ENCODE measurements at places on chromosomes 3 and 15. TPM values are rescaled to one million over a fixed set of nuclear protein-coding genes. Genes with fewer than 3 reads are reported as not detected.

DNA sequence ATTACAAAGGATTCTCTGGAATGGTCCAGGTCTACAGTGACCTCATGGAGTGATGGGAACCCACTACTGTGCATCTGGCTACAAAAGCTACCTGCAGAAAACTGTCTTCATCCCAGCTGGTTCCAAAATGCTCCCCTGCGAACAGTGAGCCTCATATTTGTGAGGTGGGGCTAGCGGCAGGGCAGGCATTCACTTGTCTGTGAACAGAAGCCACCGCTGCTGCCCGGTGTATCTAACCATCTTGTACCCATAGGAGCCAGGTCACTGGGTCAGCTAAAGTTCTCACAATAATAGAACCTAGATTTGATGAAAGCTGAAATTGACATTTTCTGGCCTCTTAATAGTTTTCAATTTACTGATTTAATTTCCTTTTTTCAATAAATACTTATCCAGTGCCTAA lies 150.7 kb downstream of the KLF13 start:
- no peak for DNase-seq

- DNase-seq: no peak
Measured at GRCh38 chr15:83430441-83430840, 16.7 kb upstream of the SH3GL3 start.

GRCh38 chr3:60884005-60884404 lies 367.2 kb downstream of the FHIT start:
- DNase-seq: no peak

ITIH1 gene
- total RNA-seq: not detected

DNA sequence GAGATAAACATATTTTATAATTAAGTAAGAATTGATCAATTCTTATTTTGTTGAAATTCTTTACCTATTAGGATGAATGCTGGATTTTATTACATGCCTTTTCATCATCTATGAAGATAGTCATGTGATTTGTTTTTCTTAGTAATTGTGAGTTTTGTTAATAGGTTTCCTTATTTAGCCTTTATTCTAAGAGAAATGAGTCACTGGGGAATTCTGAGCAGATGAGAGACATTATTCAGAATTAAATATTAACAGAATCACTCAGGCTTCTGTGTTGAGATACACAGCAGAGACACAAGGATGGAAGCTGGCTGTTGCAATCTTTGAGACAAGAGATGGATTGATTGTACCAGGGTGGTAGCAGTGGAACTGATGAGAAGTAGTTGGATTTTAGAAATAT lies 7.4 kb upstream of the ANO10 start:
- DNase-seq: peak; percentile 76

DNA sequence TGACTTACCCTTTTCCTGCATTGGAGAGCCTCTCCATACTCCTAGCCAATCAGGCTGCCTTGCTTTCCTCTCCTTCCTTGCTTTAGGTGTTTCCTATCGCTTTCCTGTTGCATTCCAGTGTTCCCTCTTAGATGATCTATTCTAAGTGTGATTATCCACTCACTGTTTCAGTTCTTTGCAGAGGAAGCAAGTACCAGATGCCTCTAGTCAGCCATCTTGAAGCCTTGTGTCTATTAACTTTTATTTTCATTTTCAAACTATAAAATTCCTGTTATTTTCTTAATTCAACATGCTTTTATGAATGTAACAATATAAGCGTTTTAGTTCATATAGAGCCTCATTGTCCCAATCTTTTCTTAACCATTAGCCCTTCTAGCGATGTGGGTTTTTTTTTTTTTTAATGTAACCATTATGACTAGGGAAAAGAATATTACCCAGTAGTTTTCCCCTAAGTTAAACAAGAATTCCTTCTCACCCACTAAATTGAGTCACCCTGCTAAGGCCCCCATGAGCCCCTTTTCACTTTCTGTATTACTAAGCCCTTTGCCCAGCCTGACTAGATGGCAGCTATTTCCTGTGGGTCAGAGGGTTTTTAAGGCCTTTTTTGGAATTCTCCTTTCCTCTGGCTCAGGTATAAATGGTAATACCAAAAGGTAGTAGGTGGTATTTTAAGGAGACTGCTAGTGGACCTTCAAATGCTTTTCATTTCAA lies 229.4 kb upstream of the CTNNB1 start:
- no peak for DNase-seq

DNA sequence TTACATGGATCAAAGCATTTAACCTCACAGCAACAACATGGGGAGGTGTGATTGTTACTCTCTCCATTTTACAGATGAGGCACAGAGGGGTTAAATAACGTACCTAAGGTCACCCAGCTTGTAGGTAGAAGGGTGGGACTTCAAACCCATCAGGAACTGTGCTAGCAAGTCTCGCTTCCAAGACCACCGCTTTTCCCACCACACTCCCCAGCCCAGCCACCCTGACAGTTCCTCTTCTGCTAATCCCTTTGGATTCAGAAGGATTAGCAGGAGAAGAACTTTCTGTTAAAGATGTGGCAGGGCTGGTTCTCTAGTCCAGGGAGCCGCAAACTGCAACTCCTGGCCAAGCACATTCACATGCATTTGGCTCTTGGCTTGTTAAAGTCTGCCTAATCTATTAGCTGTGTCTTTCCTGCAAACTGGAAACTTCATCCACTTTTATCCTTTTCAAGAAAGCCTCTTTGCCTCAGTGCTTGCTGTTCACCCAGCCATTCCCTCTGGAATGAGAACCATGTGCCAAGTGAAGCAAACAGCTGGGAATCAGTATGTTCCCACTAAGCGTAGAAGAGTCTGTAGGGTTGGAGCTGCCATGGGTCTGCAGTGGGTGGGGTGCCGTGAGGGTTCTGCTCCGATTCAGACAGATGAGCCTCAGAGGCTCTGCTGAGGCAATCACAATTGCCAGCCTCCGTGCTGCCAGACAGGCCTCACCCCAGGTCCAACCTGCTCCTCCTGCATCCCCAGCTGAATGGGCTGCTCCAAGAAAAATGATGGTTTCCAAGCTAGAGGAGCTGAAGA lies 44.6 kb downstream of the POMGNT2 start:
- DNase-seq: no peak

GRCh38 chr3:31942446-31942845 lies 38.6 kb downstream of the OSBPL10 start:
- no peak for DNase-seq

DNA sequence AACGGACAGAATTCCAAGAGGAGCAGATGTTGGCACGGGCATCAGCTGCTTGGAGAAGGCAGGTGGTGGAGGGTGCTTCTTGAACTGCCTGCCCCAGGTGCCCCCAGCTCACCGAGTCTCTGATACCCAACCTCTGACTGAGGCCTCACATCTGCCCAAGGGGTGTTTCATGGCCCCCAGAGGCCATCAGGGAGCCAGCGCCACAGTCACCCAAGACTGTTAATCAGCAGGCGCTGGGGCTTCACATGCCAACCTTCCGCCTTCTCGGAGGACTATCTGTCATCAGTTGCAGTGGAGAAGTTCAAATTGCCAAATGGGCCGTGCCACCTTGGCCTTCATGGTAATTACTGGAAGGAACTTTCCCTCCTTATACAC lies 61.9 kb upstream of the SLC6A1 start:
- no peak for DNase-seq

SCAMP2 gene
- total RNA-seq: 25.8 TPM

DNA sequence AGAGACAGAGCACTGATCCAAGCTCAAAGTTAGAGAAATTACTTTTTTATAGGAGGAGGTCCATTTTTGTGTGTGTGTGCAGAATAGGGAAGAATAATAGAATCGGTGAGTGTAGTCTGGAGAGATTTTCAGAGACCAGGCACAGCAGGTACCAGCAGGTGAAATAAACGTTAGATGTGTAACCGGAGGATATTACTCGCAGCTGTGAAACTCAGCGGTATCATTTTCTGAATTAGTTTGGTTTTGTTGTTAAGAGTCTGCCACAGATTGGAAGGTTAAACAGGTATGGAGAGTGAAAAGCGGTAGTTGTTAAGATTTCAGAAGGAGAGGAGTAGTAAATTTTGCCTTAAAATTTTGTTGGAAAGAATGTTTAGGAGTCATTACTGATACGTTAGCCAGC lies 69.9 kb downstream of the RGMA start:
- DNase-seq: no peak

C3orf22 gene
- total RNA-seq: not detected

- no peak for DNase-seq
Measured at GRCh38 chr3:172102123-172102882, 62.9 kb downstream of the FNDC3B start.

GRCh38 chr3:95350049-95350448 lies 1287.2 kb downstream of the NSUN3 start:
- DNase-seq: no peak

DNA sequence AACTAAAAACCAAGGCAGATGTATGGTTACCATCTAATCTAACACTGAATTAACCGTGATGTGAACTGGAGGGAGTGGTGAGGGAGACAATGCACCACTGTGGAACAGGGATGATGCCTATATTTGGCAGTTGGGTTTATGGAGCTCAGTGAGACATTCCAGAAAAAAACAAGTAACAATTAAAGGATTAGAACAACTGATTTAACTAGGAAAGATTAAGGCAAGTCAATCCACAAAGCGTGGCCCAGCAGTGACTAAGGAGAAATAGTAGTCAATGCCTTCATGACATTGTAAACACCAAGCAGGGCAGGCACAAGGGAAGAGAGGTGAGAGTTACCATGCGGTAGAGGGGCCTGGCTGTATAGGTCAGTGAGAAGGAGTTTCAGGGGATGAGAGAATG lies 38.1 kb downstream of the CHAC1 start:
- DNase-seq: no peak

GOLGA6L10 gene
- under 0.01 TPM for total RNA-seq

CACNA1D gene
- under 0.01 TPM for total RNA-seq

DNA sequence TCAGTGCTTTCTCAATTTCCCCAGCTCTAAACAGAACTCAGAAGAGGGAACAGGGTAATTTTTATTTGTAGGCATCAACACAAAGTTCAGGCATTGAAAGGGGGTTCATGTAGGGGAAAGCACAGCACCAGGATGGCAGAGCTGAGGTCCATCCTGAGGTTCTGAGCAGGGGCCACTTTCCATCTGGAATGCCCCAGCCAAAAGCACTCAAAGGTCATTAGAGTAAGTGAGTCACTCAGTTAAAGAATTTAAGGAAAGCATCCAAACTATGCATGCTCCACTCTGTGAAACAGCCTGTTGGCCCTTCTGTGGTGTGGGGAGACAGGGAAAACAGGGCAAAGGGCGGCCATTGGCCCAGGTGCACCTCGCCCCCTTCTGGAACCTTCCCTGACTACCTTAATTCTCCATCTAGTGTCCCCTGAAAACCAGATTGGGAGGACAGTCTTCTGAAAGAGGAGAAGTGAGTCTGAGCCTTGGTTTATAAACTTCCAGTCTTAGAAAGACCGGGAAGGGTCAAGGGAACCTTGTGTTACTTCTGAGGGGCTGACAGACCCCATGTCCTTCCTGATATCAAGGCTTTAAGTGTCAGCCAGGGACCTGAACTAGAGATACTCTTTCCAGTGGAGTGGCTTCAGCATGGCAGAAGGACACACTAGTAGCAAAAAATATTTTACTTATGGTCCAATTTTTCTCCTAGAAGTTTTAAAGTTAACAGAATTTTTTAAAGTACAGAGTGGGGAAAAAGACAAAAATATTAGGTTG lies 133.3 kb downstream of the MYLK start:
- DNase-seq: peak; percentile 95

DNA sequence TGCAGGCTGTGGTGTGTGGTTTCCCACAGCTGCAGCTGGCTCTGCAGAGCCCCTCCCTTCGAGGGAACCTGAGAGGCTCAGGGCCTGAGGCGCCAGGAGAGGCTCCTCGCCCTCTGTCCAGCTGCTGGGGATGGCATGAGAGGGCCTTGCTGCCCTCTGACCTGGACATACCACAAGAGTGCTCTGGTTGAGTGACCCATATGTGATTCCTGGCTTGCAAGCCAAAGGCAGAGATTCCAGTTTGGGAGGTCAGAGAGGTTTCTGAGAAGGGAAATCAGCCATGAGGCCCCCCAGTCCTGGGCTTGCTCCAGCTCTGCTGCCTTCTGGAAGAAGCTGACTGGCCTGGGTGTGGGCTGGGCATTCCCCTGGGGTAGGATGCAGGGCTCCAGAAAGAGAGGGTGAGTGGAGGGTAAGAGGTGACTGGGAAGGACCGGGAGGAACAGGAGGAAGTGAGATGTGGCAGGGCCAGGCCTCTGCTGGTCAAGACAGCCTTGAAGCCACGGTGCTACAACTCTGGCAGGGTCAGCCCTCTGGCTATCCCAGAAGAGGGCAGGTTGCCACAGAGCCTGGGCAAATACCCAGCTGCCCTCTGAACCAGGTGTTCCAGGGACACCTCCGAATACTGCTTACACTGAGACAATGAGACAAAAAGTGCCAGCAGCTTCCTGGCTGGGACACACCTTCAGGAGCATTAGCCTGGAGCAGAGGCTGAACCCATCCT lies 16.0 kb upstream of the SRP14 start:
- DNase-seq: peak; percentile 82

CLDN16 gene
- total RNA-seq: under 0.01 TPM

DNA sequence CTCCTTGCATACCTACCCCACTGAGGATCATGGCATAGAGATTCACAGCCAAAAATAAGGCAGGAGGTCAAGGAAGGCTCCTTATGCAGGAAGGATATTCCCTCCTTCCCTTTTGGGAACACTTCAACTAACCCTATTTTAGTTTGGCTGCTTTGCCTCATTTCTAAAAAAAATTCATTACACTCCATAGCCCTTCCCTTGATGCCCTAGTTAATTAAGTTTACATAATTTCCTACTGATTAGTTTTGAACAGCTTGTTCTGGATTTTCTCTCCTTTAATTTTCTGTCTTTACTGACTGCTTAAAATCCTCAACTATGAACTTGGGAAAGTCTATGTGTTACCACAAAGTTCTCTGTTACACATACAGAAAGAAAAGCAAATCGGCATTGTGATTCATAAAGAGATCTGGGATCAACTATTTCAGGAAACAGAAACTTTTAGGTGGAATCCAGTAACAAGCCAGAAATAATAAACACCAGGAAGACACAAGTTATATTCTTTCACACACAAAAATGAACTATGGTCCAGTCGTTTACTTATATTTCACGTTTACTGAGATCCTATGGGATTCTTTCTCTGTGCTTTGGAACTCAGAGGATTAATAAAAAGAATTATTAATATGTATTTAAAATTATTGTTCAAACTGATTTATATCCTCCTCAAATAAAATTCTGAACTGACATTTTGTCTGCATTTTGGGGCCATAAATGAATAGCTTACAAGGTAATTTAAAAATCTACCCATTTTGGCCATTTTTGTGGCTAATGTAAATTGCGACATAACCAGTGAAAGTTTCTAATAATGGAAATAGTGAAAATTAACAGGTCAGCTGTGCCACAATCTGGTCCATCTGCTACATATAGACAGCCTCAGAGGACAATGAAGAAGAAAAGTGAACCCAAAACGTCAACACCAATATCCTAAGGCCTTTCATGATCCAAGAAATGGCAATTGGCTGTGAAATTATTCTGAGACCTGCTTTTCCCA lies 113.8 kb downstream of the FRMD5 start:
- peak; percentile 92 for DNase-seq

DNA sequence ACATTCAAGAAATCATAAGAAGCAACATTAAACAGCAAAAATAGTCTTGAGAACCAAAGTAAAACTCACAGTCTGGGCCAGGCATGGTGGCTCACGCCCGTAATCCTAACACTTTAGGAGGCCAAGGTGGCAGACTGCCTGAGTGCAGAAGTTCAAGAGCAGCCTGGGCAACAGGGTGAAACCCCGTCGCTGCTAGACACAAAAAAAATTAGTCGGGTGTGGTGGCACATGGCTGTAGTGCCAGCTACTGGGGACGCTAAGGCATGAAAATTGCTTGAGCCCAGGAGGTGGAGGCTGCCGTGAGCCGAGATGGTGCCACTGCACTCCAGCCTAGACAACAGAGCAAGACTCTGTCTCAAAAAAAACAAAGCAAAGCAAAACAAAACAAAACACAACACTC lies 117.7 kb upstream of the GOLGA6L6 start:
- no peak for DNase-seq

- DNase-seq: peak; percentile 65
Measured at GRCh38 chr3:100781301-100781700, 72.0 kb downstream of the TFG start.

- no peak for DNase-seq
Measured at GRCh38 chr3:71186801-71187200, 396.7 kb downstream of the FOXP1 start.

Data from IMR-90 (cell line).